ENCODE measurements at places on chromosomes 1 and 21.
A peak's percentile ranks its signal among the peaks of the same experiment; 100 is the strongest.

GRCh38 chr21:45982092-45982757, 655 bp downstream of the COL6A1 start:
- no peak for DNase-seq

GRCh38 chr1:178916448-178917174, 45.7 kb upstream of the ANGPTL1 start:
- no peak for DNase-seq

DNA sequence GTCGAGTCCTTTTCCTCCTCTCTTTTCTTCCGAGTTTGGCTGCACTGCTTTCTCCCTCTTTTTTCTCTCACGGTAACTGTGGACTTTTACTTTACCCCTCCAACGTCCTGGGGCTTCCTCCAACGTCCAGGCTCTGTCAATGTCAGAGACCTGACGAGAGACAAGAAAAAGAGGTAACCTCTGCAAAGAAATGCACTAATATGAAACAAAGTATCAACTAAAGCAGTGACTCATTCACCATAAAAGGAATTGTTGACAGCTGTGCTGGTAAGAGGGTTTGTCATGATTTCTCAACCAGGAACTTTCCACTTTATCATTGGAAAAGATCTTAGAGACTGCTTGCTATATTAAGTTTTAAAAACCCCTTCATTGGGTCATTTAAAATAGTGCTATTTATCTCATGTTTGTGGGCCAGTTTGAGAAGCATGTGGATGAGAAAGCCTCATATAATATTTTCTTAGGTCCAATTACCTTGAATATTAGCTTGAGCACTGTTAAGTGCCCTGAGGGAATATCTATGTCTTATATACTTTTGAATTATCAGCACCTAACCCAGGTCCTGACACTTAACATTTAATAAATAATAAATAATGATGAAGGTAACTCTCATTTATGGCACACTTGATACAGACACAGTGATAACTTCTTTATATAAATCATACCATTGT, at the start of gene GBP2:
Gene GBP2 (minus strand): TSS at position 202 of the 668 bp plus-strand sequence. CDS start 4,148 bp downstream, outside the sequence.
- no peak for DNase-seq

DNA sequence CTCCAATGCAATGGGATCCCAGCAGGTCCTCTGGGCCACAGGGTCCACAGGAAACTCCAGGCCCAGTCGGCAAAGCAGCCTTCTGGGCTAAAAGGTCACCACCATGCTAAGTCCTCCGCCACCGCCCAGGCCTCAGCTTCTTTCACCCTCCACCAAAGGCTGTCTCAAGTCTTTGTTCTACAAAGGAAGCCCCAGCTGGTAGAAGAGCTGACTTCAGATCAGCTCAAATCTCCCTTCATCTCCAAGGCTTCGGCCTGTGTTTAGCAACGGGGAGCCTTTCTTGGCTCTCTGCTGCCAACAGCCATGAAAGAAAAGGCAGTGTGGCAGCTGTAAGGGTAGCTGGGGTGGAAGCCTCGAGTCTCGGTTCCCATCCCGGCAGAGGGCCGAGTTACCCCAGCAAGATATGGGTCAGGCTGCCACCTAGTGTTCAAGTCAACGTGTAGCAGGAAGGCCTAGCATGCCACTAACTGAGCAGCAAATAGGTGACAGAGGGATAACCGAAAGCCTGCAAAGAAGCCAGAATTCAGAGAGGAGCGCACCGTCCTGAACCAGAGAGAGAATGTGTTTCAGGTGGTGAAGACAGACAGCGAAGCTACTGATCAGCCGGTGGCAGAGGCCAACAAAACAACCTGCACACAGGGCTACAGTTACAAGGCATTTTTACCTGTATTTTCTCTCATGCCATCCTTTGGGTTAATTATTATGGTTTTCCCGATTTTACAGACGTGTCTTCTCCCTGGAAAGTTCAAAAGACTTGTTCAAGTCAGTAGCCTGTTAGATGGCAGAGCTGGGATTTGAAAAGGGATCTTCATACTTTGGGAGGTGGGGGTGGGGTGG, 26.8 kb upstream of the CRNN start:
- DNase-seq = peak; percentile 38

DNA sequence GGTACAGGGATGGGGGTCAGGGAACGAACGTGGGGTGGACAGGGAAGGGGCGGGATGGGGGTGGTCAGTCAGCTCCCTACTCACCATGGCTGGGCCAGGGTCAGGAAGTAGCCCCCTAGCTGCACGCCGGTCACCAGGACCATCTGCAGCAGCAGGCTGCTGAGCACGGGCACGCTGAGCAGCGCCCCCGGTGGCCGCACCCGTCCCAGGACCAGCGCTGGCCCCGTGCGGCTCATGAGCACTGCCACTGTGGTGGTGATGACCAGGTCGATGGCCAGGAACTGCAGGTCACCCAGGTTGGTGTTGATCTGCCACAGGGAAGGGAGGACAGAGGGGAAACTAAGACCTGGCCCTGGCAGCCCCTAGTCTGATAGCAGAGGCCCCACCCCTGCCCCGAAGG, 6.5 kb upstream of the MFAP2 start:
- DNase-seq = no peak

DNA sequence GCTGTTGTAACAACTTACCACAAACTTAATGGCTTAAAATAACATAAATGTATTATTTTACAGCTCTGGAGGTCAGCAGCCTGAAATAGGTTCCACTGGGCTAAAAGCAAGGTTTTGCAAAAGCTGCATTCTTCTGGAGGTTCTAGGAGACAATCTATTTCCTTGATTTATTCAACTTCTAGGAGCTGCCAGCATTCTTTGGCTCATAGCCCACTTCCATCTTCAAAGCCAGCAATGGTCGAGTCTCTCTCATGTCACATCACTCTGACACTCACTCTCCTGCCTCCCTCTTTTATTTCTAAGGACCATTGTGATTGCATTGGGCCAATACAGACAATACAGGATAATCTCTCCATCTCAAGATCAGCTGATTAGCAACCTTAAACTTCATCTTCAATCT, 15.1 kb upstream of the FOXJ3 start:
- DNase-seq = no peak

DNA sequence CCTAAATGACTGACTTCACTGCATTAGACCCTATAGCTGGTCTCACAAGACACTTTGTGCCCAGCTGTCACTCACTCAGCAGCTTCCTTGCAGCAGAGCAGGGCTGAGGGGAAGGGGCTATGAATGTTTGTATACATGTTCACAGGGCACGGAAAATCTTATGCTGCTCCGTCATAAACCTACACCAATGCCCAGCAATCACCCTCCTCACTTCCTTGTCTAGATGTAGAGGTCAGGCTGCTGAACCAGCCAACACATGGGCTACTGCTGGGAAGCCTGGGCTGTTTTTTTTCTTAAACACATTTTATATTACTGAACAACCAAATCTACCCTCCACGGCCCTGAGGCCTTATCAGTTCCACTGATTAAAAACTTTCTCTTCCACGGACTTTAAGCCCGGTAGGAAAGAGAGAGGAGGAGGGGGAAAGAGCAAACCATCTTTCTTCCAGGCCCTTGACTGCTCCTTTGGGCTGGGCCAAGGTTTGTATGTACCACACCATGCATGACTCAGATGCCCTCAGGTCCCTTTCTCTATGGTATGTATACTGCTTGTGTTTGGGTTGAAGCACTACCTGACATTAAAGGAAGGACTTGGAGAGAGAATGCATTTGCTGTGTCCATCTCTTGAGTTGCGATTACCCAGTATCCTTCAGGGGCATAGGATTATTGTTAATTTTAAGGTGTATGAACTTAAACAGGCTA, 12.7 kb downstream of the MTFR1L start:
- no peak for DNase-seq

- no peak for DNase-seq
Observed at GRCh38 chr1:29410476-29410875, 174.2 kb downstream of the PTPRU start.

DNA sequence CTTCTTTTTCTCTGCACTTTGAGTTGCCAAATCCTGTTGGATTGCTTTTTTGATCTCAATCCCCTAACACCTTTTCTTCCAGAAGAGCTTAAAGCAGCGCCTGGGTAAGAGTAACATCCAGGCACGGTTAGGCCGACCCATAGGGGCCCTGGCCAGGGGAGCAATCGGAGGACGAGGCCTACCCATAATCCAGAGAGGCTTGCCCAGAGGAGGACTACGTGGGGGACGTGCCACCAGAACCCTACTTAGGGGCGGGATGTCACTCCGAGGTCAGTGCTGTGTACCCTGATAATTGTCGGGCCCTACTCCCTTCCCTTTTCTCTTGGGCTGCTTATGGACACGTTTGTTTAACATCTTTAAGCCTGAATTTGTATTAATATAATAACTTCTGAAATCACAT, 8.3 kb downstream of the CHTOP start:
- no peak for DNase-seq

GRCh38 chr1:240405751-240406150, 206.2 kb downstream of the GREM2 start:
- DNase-seq = no peak

DNA sequence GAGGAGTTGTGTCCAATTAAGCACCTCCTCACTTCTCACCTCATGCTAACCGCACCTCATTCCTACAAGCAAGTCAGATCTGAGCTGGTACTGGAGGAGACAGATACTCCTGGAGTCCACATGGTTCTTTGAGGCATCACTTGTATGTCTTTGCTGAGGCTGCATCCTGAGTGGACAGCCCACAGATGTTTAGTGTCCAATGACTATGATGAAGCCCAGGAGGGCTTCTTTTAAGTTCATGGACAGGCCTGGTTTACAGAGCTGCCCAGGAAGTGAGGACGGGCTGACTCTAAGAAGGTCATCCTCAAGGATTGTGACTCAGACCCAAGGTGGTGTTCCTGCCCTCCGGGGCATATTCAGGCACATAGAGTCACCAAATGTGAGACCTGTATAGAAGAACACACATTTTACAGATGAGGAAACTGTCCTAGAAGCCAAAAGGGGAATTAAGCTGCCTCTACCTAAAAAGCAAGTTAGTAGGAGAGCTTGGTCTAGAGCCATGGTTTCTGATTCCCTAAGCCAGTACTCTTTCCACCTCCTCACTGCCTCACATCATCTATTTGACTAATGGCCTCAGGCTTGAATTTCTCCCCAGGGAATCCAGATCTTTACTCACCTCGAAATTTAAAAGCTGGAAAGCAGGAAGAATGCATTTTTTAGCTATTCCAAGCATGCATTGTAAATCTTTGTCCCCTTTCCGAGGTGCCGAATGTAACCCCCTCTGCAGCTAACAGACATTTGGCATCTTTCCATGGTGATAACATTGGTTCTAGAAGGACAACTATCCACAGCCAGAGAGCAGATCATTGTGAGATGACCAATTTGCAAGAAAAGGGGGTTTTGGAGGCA, 228.1 kb downstream of the OMA1 start:
- DNase-seq = no peak

DNA sequence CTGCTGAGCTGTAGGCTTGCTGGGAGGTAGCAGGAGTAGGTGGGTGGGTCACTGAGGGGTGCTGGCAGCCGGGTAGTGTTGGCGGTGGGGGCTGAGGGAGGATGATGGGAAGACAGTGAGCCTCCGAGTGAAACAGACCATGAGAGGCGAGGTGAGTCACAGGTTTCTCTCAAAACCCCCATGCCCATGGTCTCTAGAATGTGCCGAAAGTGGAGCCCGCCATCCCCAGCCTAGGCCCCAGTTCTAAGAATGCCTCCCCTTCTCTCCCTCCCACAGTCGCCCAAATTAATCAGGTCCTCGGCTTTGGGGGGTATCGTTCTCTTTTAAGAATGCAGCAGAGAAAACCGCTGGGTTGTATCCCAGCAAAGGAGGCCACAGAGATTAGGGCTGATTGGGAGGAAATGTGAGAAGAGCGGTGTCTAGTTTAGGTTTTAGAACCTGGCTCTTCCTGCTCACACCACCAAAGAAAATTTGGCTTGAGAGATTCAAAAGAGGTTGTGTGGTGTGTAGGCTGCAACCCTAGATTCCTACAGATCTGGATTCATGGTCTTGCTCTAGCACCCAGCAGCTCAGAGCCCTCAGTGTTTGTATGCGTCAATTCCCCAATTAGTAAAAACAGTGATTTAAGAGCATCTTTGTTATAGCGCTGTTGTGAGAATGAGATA, 27.7 kb upstream of the IL19 start:
- DNase-seq = no peak

- DNase-seq = no peak
Observed at GRCh38 chr1:37533317-37534093, 18.9 kb upstream of the MEAF6 start.

DNA sequence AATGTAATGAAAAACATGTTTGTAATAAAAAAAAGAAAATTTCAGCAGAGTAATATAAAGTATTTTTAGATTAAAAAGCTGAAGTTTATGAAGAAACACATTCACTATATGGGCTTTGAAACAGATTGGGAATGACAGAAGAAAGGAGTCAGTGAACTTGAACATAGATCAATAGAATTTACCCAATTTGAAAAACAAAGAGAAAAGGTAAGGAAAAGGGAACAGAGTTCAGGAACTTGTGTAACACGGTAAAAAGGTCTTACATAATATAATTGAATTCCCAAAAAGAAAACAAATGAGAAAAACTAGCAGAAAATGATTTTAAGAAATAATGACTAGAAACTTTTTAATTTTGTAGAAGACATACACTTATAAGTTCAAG, 206.8 kb downstream of the KCNT2 start:
- DNase-seq = no peak

DNA sequence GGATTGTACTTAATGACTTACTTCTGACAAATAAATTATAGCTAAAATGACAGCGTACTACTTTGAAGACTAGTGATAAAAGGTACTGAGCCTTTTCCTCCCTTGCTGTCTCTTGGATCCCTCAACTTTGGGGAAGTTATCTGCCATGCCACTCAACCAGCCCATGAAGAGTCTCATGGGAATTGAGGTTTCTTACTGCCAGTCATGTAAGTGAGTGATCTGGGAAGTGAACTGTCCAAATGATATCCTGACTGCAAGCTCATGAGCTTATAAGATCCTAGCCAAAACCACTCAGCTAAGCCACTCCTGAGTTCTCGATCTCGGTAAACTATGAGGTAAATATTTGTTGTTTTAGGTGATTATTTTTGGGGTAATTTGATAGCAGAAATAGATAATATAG, 247.8 kb downstream of the NCAM2 start:
- DNase-seq = no peak

- DNase-seq = no peak
Observed at GRCh38 chr1:172581779-172582178, 48.8 kb downstream of the SUCO start.

DNA sequence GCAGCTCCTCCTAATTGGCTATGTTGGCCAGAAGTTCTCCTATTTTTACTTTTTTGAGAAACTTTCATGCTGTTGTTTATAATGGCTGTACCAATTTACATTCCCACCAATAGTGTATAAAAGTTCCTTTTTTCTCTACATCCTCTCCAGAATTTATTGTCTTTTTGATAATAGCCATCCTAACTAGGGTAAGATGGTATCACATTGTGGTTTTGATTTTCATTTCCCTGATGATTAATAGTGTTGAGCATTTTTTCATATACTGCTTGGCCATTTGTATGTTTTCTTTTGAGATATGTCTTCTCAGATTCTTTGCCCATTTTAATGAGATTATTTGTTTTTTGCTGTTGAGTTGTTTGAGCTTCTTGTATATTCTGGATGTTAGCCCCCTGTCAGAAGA, 46.8 kb downstream of the NTMT2 start:
- no peak for DNase-seq
